Ammon's horn (tissue), 1 donor: ENCODE measurements at places on chromosomes 11 and 22.

DNA sequence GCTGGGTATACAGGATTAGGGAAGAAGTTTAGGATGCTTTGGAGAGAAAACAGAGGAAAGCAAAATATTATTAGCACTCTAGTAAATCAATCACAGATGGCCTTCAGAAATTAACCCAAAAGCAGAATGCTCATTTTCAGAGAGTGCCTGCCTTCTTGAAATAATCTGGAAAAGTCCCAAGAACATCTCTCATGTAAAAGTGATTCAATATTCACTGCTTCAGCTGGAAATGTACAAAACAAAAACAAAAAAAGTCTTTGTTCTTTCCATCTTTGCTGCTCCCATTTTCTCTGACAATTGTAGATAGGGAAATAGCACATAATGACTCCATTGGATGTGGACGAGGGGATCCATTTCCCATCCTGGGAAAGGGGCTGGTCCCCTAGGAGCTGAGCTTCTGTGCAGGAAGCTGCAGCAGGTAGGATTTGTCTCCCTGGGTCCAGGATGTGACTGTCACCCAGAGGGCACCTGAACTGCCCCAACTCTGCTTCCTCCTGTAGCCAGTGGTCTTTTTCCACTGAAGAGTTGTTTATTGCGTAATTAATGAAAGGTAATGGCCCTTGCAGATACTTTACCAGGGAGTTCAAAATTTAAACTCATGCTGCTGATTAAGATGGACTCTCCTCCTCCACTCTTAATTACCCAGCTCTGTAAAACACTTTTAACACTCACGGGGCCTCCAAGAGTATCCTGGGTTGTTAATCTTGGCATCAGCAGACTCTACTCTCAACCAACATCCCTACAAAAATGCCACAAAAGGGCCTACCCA is 57.9 kb downstream of the SC5D start:
- no peak for DNase-seq

GRCh38 chr11:128714881-128715280 is 21.0 kb downstream of the FLI1 start:
- DNase-seq = no peak

DNA sequence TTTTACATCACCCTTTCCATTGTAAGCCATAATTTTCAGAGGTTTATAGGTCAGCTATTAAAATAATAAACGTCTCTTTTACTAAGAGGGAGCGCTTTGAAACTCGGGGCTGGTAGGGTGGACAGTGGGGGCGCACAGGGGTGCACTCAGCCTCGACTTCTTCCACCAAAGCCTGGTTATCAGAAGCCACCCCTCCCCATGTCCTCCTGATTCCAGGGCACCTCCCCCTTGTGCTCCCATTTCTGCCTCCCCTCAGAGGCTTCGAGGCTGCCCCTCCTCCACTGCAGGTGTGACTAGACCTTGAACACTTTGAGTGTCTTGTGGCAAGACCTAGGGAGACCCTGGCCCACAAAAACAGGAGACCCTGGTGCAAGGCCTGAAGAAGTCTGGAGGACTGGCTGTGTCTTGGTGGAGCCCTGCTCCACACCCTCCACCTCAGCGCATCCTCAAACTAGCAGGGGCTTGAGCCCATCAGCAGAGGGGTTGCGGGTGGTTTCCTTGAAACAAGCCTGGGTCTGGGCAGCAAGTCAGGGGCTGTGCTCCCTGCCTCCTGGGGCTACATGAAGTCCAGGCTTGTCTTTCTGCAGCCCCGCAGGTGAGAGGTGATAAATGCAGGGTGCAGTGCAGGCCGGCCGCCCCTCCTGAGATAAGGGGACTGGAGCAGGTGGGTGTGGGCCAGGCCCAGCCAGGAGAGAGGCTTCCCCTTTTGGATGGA is 3.0 kb downstream of the CDKN1C start:
- no peak for DNase-seq

DNA sequence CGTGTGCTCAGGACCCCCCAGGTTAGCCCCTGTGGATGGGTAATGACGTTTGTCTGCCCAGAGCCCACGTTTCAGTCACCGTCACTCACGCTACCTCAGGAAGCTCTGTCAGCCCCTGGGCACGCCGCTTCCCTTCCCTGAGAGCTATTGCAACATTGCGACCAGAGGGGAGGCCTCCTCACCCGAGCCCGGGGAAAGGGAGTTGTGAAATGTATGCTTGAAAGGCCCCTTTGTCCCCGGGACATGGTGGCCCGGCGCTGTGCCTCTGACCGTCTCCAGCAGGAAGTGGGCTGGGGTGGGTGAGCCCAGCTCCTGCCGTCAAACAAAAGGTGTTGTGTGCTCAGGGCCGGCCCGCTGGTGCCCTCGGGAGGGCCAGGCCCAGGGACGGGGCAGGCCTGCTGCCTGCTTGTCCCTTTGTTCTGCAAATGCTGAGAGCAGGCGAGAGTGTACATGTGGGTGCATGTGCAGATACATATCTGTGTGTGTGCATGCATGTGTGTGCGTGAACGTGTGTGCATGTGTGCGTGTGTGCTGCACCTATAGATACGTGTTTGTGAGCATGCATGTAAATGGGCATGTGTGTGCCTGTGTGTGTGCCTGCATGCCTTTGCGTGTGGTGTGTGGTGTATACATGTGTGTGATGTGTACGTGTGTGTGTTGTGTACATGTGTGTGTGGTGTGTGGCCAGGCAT is 1125.0 kb downstream of the BRD1 start:
- peak; percentile 94 for DNase-seq

DNA sequence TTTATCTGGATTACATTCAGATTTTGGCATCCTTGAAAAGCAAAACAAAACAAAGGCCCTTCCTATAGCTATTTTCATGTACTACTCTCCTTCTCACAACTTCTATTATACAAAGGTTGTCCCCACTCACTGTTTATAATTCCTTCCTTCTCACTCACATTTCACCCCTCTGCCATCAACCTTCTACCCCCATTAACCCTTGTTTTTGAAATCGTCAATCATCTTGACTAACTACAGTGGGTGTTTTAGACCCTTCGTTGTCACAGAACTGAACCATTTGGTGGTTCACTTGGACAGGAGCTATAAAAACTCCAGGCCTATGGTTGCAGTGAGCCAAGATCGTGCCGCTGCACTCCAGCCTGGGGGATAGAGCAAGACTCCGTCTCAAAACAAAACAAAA is 639.4 kb downstream of the OPCML start:
- DNase-seq = no peak

- DNase-seq = no peak
Measured at GRCh38 chr22:33848251-33848650, 72.0 kb downstream of the LARGE1 start.

DNA sequence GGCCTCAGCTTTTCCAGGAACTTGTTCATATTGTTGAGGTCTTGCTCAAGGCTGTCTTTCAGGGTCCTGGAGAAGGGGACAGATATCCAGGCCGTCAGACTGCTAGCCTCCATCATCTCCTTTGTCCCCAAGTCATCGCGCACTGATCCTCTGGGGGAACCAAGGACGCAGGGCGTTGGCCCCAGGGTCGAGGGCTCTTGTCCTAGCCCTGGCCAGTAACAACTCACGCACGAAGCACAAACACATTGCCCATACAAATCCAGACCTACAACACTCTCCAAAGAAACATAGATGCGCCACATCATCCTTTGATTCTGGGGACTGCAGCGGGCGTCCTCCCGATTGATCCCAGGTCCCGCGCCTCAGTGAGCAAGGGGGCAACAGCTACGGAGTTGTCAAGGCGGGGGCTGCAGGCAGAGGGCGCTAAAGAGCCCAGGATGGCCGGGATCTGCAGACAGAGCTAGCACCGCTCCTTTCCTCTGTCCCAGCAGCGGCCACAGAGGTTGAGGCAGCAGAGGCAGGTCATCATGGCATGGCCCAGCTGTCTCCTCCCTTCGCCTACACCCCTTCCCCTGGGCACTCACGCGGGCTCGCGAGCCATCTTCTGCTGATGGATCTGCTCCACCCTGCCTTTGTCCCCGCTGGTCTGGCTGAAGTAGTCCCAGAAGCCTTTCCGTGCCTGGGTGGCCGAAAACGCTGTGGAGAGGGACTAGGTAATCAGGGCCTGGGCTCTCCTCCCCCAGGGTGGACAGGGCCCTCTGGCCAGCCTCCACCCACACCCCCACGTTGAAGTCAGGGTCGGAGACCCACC is 472 bp downstream of the APOA5 start:
- DNase-seq = peak; percentile 87

DNA sequence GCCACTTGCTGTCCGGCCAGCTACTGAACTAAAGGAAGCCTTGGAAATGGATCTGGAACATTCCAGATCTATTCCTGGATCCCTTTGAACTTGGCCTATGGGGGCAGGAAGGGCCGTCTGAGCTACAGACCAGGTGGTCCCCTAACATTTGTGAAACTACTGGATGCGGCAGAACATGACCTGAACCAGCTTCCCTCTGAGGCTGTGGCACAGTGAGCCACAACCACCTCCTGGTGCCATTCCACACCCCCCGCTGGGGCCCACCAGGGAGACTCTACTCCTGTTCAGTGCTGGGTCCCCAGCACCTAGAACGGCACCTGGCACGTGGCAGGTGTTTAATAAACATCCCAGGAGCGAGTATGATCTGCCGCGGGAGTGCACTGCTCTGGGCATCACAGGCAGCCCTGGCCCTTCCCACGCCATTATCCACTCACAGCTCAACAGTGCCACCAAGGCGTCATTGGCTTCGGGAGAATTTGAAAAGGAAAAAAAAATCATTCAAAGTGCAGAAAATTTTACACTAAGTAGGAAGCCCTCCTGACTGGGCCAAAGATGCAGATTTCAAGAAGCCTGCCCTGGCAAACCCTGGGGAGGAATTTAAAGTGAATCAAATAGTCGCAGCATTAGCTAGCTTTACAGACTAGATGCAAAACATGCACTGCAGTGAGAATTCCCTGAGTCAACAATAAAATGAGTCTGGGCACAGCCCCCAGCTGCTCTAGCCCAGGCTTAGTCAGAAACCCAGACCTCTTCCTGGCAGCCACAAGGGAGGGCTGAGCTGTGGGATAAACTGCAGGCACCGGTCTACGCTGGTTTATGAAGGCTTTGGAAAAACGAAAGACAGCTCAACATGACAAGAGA is 14.3 kb upstream of the EFCAB6 start:
- DNase-seq = peak; percentile 69

- no peak for DNase-seq
Measured at GRCh38 chr11:117064275-117064674, 34.0 kb downstream of the SIK3 start.

- no peak for DNase-seq
Measured at GRCh38 chr11:118663902-118664301, 15.5 kb downstream of the TREH start.

DNA sequence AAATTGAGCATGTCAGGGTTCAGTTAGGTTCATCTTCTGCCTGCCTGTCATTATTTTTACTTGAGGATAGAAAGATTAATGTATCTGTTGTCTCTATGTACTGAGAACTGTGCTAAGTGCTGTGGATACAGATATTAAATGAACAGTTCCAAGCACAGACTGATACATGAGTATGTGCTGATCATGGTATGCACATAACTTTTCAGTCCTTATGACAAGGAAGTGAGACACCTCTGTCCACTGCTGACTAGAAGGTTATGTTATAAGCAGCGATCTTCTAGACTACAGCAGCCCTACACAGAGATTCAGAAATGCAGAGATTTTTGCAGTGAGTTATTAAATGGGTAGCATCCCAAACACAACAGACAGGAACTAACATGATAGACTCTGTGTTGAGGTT is 335.6 kb upstream of the MTNR1B start:
- DNase-seq = no peak

DNA sequence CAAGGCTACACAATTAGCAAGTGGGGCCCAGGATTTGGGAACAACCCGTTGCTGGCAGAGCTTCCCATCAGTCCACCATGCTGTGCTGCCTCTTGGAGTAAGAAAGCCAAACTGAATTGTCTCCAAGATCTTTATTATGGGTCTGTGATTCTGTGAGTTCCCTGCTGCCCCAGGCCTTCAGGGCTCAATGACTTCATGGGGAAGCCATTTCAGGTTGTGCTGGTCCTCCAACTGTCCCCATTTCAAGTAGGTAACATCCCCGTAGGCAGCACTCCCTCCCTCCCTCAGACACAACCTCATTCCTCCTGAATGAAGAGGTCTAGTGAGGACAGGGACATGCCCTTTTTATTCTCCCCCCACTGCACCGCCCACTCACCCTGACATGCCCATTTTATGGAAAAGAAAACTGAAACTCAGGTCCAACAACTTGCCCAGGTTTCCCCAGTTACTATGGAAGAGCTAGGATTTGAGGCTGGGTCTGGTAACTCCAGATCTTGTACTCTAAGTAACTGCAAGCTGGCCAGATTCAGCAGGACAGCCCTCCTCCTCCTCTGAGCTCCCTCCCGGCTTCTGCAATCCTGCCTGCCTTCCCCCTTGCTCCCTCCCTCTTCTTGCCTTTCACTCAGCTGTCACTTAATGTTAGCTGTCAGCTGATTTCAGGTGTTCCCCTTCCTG is 8.2 kb upstream of the YWHAH start:
- DNase-seq = no peak

DNA sequence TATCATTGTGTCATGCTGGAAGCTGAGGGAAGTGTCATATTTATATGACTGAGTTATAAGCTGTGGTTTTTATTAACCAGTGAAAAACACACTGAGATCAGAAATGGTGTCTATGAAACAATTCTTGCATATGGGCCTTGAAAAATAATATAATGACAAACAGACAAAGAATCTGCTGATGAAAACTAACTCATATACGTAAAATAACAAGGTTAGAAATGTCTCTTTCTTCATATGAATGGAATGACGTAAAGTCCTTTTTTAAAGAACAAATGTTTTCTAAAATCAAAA is 48.8 kb upstream of the PHF21B start:
- no peak for DNase-seq

- DNase-seq = peak; percentile 91
Measured at GRCh38 chr22:25900880-25901279, 158.9 kb downstream of the MYO18B start.

GRCh38 chr11:125264100-125265022 is 99.8 kb downstream of the PKNOX2 start:
- DNase-seq = no peak

GRCh38 chr22:39996732-39997131 is 2.0 kb downstream of the FAM83F start:
- no peak for DNase-seq

DNA sequence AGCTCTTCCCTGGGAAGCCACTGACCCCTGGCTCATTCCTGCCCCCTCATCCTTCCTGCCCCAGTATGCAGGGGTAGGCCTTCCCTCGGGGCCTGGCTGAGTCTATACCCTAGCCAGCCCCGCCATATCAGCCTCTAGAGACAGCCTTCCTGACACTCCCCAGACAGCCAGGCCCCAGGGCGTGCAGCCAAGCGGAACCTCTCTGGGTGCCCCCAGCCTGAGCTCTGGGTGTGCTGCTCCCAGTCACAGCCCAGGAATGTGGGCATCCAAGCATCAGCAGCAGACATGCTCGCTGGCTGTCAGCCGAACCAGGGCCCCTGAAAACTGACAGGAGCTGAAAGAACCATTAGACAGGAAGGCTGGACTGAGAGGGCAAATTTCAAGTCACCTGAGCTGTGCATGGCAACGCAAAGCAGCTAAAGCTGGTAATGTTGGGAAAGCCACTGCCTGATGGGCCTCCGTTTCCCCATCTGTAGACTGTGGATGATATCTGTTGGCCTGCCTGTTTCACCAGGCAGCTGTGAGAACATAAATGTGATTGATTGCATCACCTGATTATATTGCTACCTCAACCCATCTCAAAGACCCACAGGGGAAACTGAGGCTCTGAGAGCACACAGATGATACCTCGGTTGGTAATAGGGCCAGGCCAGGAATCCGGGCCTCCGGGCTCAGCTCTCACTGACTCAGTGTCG is 93.2 kb downstream of the LRRC32 start:
- no peak for DNase-seq

GRCh38 chr11:112588252-112588694 is 327.6 kb upstream of the PLET1 start:
- DNase-seq = peak; percentile 95
